ENCODE measurements at places on chromosomes 11 and 22. TPM values are rescaled to one million over a fixed set of nuclear protein-coding genes. Genes with fewer than 3 reads are reported as not detected.
A peak's percentile ranks its signal among the peaks of the same experiment; 100 is the strongest.

DNA sequence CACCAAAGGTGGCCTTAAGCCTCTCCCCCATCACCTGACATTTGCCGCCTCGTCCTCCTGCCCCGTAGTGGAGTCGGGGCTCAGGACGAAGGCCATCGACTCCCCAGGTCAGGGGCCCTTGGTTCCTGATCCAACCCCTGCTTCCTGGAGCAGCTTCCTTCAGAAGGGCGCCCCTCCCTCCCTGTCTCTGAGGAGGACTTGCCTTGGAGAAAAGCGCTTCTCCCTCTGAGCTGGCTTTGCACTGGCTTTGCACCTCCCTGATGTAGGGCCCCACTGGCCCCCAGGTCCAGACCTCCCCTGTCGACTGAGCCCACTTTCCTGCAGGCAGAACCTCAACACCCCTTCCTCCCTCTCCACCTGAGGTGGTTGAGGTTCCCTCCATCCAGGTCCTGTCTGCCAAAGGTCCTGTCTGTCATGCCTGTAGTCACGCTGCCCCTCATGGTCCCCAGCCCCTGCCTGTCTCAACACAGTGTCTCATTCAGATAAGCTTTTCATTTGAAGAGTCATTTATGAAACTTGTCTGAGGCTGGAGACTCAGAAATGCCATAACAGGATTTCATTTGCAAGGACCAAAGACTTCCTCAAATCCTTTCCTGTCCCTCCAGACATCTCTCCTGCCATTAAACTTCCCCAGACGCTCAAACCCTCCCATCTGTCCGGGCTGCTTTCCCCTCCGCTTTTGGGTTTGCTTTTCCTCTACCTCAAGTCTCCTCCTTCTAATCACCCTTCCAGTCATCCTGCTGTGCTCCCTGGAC, 78.4 kb downstream of the MYO7A start:
- H3K27ac ChIP-seq, result no peak overlapping the region
- H3K4me1 ChIP-seq, result no peaks in the 10 kb centered on the region
- no peaks in the 10 kb centered on the region for H3K36me3 ChIP-seq
- no peak overlapping the region for H3K4me3 ChIP-seq

GRCh38 chr11:34907934-34908593, 8.1 kb downstream of the APIP start:
- H3K27me3 ChIP-seq, result no peaks in the 10 kb centered on the region
- no peak overlapping the region for H3K27ac ChIP-seq
- H3K4me3 ChIP-seq, result no peak overlapping the region
- DNase-seq, result no peak
- H3K36me3 ChIP-seq, result no peaks in the 10 kb centered on the region

DNA sequence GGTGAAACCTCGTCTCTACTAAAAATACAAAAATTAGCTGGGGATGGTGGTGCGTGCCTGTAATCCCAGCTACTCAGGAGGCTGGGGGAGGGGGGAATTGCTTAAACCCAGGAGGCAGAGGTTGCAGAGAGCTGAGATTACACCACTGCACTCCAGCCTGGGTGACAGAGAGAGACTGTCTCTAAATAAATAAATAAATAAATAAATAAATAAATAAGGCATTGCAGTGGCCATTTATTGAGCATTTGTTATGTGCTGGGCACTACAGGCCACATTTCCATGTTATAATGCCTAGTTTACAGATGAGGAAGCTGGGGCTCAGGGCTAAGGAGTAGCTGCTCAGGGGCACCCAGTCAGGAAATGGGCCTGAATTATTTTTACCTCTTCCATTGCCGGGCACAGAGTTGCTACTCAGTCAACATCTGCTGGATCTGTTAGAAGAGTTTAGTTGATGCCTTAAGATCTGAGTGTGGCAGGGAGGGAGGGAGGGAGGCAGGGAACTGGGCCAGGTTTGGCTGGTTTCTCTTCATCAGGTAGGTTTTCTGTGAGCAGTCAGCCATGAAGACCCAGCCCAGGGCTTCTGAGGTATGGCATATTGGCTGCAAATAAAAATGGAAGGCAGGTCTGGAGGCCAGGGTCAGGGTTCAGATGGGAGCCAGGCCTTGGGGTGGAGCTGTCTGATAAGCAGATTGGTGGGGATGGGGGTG, 5.6 kb downstream of the PVALB start:
- peaks cover 22% of the 10 kb centered on the region for H3K4me1 ChIP-seq
- H3K27ac ChIP-seq, result no peak overlapping the region
- peaks cover 4% of the 10 kb centered on the region for H3K27me3 ChIP-seq
- H3K36me3 ChIP-seq, result no peaks in the 10 kb centered on the region

DNA sequence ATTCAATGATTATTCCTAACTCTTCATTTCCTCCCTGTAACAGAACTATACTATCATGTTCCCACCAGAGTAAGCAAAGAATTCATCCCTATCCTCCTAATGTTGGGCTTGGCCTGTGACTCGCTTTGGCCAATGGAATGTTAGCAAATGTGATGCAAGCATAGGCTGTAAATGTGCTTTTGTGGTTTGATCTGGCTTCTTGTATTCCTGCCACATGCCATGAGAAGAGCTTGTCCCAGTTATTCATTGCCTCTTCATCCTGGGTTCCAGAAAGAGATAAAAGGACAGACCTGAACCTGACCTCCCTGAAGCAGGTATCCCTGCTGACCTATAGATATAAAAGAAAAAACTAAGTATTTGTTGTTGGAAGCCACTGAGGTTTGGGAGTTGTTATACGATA, 51.0 kb downstream of the SYTL2 start:
- peaks cover 51% of the 10 kb centered on the region for H3K4me1 ChIP-seq
- no peaks in the 10 kb centered on the region for H3K36me3 ChIP-seq
- no peak overlapping the region for H3K27ac ChIP-seq
- no peak overlapping the region for H3K4me3 ChIP-seq
- no peaks in the 10 kb centered on the region for H3K27me3 ChIP-seq

GRCh38 chr11:34478845-34479663, 34.5 kb downstream of the ELF5 start:
- no peaks in the 10 kb centered on the region for H3K4me1 ChIP-seq
- H3K36me3 ChIP-seq, result no peaks in the 10 kb centered on the region
- no peak overlapping the region for H3K27ac ChIP-seq
- H3K4me3 ChIP-seq, result no peak overlapping the region
- DNase-seq, result no peak

DNA sequence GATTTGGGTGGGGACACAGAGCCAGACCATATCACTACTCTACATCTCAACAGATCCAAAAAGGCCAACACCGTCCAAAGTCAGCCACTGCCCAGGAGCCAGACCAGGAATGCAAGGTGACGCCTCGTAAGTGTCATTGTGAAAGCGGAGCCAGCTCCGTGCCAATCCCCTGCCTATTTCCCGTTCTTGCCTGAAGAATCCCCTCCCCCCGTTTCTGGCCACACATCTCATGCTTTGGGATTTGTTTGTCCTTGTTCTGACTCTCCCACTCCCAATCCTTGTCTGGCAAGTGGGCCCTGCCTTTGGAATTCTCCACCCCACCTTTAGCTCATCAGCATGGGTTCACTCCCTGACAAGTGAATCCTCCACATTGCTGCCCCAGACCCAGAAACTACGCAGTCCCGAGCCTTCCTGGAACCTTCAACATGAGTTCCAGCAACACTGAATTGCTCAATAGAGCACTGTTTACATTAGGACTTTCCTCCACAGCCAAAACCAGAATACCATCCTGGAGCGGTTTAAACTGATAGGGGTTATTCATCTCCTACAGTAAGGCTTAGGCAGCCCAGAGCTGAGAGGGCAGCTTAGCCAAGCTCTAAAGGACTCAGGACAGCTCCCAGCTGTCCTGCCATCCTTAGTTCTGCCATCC, 6.0 kb upstream of the SLC35C1 start:
- no peaks in the 10 kb centered on the region for H3K27me3 ChIP-seq
- no peak overlapping the region for H3K4me3 ChIP-seq
- H3K4me1 ChIP-seq, result no peaks in the 10 kb centered on the region
- H3K36me3 ChIP-seq, result no peaks in the 10 kb centered on the region
- H3K27ac ChIP-seq, result no peak overlapping the region
- DNase-seq, result no peak

The STK33 gene
- total RNA-seq, result 0.18 TPM

DNA sequence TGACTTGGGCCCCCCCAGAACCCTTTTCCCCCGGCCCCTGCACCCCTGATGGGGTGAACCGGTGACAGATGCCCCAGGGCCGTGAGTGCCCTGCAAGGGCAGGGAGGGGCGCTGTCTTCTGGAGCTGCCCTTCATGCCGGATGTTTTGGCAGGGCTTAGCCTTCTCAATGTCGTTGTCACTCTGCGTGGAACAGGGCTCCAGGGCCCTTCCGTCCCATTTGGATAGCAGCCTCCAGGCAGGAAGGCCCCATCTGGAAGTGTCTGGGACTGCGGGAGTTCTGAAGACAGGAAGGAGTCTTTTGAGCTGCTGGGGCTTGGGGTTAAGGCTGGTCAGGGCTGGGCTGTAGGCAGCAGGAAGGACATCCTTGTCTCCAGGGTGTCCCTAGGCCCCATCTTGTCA, 4.6 kb downstream of the FRMD8 start:
- peaks cover 68% of the 10 kb centered on the region for H3K36me3 ChIP-seq
- DNase-seq, result no peak
- no peaks in the 10 kb centered on the region for H3K27me3 ChIP-seq
- no peak overlapping the region for H3K27ac ChIP-seq

- DNase-seq, result no peak
- H3K36me3 ChIP-seq, result no peaks in the 10 kb centered on the region
- H3K4me3 ChIP-seq, result no peak overlapping the region
- no peak overlapping the region for H3K27ac ChIP-seq
- H3K4me1 ChIP-seq, result no peaks in the 10 kb centered on the region
Observed at GRCh38 chr11:11978098-11978637, 30.3 kb downstream of the DKK3 start.

DNA sequence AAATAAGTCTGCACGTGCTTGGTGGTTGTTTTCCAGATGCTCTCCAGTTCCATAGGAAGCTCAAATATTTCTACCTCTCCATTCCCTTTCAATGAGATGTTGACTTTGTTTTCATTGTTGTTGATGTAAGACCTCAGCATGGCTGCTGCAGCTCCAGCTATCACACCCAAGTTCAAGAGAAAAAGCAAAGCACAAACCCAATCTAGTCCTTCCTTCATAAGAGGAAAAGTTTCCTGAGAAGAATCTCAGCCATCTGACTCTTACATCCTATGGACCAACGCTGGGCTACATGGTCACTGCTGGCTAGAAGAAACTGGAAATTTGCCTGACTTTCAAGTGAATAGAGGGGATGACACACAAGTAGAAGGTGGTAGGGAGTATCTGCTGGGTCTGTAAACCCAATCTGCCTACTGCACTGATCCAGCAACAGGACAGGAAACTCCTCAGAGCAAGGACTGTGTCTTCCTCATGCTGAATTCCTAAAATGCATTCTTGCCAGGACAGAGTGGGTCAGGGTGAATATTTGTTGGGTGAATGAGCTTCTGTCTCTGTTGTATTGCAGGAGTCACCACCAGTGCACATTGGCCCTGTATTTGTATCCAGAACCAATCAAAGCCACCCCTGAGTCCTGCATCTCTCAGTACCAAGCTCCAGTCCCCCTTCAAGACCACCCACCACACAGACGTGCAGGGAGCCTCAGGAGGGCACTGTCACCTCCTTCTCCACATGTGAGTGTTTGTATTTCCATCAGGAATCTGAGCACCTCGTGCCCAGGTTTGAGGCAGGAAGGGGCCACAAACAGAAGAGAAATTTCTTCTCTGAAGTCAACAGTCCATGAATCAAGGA, 118.0 kb upstream of the IGLL5 start:
- no peaks in the 10 kb centered on the region for H3K27me3 ChIP-seq
- H3K4me3 ChIP-seq, result no peak overlapping the region
- no peaks in the 10 kb centered on the region for H3K36me3 ChIP-seq
- no peak overlapping the region for H3K27ac ChIP-seq
- H3K4me1 ChIP-seq, result no peaks in the 10 kb centered on the region
- no peak for DNase-seq

The CYB561A3 gene
- total RNA-seq, result 44.1 TPM

GRCh38 chr11:69012092-69013008, 696 bp downstream of the MRGPRF start:
- H3K36me3 ChIP-seq, result no peaks in the 10 kb centered on the region
- no peaks in the 10 kb centered on the region for H3K4me1 ChIP-seq
- H3K4me3 ChIP-seq, result no peak overlapping the region
- H3K27me3 ChIP-seq, result no peaks in the 10 kb centered on the region
- DNase-seq, result no peak

The CARD16 gene
- total RNA-seq, result 42.2 TPM

DNA sequence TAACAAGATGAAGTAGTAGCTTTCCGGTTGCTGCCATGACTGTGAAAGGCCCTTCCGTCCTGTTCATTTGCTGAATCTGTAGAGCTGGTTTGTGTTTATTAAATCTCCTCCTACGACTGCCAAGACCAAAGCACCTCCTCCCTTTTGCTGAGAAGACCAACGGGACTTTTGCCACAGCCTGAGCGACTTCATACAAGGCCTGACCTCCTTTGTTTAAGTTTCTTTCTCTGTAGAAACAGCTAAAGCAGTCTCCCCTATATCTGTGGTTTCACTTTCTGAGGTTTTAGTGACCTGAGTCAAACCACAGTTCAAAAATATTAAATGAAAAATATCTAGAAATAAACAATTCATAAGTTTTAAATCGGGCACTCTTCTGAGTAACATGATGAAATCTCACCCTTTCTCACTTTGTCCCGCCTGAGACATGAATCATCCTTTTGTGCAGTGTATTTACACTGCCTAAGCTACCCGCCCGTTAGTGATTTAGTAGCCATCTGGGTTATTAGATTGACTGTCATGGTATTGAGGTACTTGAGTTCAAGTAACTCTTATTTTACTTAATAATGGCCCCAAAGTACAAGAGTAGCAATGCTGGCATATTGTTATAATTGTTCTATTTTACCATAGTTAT, 119.1 kb upstream of the LRRC4C start:
- H3K27me3 ChIP-seq, result no peaks in the 10 kb centered on the region
- DNase-seq, result no peak
- no peaks in the 10 kb centered on the region for H3K4me1 ChIP-seq
- no peaks in the 10 kb centered on the region for H3K36me3 ChIP-seq
- H3K4me3 ChIP-seq, result no peak overlapping the region

DNA sequence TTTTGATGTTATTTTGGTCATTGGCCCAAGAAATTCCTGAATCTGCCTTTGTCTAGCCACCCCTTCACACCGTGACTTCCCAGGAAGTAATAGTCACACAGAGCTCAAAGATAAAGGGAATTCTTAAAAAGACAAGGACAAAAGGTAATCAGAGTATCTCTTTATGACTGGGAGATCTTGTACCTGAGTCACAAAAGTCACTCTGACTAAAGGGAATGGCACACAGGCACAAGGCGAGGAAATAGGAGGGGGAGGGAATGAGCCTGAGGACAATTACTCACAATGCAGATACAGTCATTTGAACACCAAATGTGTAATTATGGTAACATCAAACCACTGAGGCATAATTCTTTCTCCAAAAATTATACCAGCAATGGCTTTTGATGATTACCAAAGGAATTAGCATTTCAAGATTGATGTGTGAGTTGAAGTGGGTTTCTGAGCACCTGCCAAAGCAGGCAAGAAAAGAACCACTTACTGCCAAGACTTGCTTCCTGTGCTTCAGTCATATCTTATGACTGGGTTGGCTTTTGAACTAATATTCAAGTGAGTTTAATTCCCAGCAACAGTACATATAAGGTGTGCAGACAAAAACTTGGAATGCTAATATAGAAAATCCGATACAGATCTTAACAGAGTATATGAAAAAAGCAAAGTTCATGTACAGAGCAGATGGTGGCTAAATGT, 856.4 kb downstream of the LRRC4C start:
- no peak overlapping the region for H3K27ac ChIP-seq
- H3K4me3 ChIP-seq, result no peak overlapping the region
- H3K4me1 ChIP-seq, result no peaks in the 10 kb centered on the region

GRCh38 chr11:123185326-123185725, 9.7 kb downstream of the CLMP start:
- H3K27me3 ChIP-seq, result no peaks in the 10 kb centered on the region
- no peaks in the 10 kb centered on the region for H3K36me3 ChIP-seq
- no peak for DNase-seq
- H3K4me3 ChIP-seq, result no peak overlapping the region

GRCh38 chr22:36384766-36385481, 2.8 kb downstream of the MYH9 start:
- no peaks in the 10 kb centered on the region for H3K36me3 ChIP-seq
- H3K27me3 ChIP-seq, result no peaks in the 10 kb centered on the region
- H3K4me1 ChIP-seq, result peaks cover 46% of the 10 kb centered on the region
- H3K4me3 ChIP-seq, result peak overlapping the region; percentile 97
- DNase-seq, result peak; percentile 86
- H3K27ac ChIP-seq, result peak overlapping the region; percentile 86
